ENCODE measurements at places on chromosomes 1 and 21.

GRCh38 chr1:190476806-190477205, 858 bp downstream of the BRINP3 start:
- DNase-seq: no peak

DNA sequence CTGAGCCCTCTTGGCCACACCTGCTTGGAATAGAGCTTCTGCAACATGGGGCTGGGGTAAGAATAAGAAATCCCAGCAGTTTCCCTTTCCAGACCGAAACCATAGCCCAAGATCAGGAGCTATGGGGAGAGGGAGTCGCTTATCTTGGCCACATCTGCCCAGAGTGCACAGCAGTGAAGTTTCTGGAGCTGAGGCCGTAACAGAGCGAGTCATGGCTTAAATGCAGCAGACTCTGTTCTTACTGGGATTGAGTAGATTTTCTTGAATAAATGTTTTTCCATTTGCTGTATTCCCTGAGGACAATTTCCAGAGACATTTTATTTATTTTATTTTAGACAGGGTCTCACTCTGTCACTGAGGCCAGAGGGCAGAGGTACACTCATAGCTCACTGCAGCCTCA, 33.5 kb downstream of the CFAP57 start:
- no peak for DNase-seq

GRCh38 chr1:172944931-172945330, 105.8 kb downstream of the TNFSF18 start:
- no peak for DNase-seq

- no peak for DNase-seq
Observed at GRCh38 chr21:43645976-43646375, 13.3 kb downstream of the HSF2BP start.

DNA sequence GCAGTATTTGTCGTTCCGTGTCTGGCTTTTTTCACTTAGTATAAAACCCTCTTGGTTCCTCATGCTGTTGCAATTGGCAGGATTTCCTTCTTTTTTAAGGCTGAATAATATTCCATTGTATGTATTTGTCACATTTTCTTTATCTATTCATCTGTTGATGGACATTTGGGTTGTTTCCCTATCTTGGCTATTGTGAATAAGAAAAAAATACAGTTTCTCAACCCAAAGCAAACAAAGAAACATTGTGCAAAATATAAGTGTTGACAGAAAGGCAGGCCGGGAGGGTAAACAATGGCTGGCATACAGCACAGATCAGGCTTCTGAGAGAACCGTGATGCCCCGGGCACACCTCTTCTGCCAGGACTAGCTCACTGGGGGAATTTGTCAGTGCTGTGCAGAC, 26.9 kb downstream of the NENF start:
- no peak for DNase-seq

DNA sequence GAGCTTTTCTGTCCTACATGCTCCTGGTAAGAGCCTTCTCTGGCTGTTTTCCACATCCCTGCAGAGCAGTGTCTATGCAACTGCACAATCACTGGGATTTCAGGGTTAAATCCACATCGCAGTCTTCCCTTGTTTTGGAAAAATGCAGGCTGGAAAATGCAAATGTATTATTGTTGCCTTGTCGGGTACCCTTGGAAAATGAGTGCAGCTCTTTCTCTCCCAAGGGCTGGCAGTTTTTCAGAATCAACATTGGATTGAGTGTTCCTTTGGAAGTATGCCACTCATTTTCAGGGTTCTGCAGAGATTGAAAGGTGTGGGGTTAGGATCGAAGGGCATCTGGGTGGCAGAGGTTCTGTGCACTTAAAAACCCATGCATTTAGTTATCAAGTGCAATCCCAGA, 3.2 kb downstream of the NOS1AP start:
- DNase-seq: no peak
